ENCODE measurements at places on chromosomes 12 and 14.

GRCh38 chr12:49964849-49965624 is 3.4 kb downstream of the AQP5 start:
- no peak for DNase-seq

DNA sequence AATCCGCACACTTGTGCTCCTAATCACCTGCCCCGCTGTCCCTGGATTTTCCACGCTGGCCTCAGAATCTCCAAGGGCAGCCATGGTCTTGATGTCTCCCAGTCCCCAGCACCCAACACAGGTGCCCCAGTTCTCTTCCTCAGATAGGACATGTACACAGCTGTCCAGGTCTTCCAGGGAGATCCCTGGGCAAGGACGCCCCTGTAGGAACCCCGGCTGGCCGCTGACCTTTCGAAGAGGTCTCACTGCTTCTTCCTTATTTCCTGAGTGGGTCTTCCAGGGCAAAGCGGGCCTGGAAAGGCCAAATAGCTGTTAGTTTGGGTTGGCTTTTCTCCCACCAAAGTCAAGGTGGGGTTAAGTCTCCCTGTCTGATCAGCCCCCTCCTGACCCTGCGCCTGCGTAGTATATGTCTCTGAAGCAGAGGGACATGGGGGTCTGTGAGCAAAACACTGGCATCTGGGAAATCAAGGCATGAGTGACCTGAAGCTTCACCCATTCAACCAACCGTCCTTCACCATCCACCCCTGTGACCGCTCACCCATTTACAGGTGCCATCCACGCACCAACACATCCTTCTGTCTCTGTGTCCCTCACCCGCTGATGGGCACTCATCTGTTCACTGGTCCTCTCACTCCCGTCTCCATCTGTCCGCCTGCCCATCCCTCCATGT is 4.6 kb downstream of the BEGAIN start:
- DNase-seq: no peak

DNA sequence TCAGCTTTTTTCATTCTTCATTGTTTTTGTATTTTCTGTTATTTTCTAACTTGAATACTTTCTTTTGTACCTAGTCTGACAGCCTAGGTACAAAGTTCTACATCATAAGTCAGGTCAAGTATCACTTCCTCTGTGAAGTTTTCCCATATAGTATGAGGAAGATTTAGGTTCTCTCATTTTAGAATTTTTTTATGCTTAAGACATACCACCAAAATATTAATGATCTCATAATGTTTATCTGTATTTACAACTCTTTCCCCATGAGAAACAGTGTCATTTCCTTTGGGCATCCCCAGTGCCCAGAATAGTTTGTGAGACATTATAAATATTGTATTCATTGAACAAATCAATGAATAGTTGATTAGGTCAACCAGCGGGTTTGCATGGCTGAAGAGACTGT is 3.1 kb upstream of the ATF7IP start:
- no peak for DNase-seq

- peak; percentile 59 for DNase-seq
Measured at GRCh38 chr14:22664261-22664660, 20.1 kb upstream of the OR6J1 start.

DNA sequence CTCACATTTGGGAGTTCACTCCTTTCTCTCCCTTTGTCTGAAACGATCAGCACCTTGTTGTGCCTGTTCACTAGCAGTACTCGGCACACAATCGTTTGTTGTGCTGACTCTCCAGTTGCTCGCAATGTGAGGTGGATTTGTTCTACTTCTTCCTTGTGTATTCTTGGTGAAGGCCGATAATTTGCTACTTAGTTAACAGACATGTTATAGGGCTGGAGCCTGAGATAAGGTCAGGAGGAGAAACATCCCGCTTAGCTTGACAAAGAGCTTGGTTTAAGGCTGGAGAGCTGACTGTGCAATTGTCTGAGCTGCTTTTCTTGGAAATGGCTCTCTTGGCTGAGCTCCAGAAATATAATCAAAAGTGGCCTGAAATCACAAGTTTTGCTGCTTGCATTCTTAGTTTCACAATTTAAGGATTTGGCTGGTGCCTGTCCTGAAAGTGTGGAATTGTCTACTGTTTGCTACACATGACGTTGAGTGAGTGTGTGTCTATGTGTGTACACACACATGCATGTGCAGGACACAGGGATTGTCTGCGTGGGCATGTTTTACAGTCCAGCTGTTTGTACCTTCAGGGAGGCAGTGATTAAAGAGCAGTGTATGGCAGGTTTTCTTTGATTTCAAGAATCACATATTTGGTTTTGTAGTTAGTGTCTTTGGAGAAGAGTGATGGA is 77.7 kb downstream of the ARF6 start:
- DNase-seq: no peak

DNA sequence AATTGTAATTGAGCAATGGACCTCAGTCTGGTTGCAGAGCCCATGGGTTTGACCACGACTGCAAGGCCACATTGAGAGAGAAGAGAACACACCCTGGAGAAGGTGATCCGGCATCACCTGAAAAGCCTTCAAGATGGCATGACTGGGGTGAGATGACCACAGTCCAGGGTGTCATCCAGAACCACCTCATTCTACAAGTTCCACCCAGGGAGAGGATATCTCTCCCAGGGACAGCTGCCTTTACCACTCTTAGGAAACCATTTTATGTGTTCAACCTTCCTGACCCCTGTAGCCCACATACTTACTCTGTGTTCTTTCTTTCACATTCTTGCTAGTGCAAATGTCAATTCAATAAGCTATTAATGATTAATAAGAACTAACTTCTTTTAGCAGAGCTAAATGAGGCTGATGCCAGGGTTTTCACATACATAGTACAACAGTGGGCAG is 43.4 kb upstream of the CPM start:
- no peak for DNase-seq

DNA sequence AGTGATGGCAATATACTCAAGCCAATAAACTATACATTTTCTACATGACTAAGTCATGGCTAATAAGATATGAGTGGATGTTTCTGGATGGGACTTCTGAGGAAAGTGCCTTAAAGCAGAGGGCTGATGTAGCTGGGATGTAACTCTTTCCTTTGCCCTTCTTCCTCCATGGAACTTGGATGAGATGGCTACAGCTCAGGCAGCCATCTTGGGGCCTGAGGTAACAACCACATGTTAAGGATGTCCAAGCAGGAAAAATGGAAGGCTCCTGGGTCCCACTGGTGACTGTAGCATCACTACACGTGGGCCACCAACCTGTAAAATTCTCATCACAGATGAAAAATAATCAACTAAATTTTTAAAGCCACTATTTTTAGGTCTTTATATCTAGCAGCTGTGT is 54.4 kb upstream of the GRIP1 start:
- no peak for DNase-seq

- DNase-seq: peak; percentile 10
Measured at GRCh38 chr12:43836475-43836989, 651 bp downstream of the TMEM117 start.

DNA sequence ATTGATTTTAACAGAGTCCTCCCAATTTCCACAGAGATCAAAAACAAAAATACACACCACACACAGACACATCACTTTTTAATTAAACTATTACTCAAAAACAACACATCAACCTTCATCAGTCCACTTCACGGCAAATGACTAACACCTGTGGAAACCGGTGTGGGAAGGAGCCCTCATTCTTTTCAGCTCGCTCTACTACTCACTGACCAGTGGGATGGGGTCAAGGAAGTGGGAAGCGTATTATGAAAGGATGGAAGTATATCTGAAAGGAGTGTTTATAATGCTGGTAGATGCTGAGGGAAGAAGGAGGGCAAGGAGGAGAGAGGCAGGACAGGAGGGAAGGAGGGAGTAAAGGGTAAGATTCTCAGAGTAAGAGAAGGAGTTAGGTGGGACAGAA is 156.5 kb downstream of the EPS8 start:
- no peak for DNase-seq

DNA sequence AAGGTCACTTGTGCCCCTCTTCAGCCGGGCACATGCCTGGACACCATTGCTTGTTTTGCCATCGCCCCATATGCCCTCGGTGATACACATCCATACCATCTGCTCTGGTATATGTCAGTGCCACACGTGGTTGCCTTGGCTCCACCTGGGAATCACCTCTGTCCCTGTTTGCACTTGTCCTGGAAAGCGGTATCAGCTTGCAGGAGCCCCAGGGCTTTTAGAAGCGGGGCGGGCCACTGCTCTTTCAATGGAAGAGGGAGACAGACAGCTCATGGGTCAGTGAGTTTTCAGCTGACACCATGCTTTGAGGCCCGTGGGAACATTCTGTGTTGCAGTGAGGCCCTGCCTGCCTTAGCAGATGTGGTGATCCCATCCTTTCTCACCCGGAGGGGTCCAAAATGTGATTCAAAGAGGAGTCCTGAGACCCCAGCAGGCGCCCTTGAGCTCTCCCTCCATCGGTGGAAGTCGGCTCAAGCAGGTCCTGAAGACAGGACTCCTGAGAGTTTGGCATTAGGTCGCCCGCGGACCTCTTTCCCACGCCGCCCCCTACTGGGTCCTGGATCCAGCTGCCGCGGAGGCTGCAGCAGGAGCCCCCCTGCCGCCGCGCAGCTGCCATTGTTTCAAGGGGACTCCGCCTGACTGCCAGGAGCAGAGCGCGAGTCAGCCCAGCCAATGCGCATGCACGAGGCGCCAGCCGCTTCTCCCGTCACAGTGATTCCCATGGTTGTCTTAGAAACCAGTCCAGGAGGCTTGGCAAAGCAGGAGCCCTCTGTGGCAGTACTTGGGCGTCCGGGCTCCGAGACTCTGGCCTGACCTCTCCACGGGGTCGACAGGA is 773.2 kb upstream of the ALG10B start:
- DNase-seq: no peak

GRCh38 chr12:4273652-4274395 is at the start of gene CCND2:
TSS of gene CCND2 (plus strand) at chr12:4273762. CDS start at chr12:4274041, 279 bp downstream.
- peak; percentile 20 for DNase-seq

- no peak for DNase-seq
Measured at GRCh38 chr12:130965214-130965613, 11.5 kb downstream of the ADGRD1 start.

GRCh38 chr14:91373591-91374254 is 43.9 kb downstream of the CCDC88C start:
- peak; percentile 50 for DNase-seq

DNA sequence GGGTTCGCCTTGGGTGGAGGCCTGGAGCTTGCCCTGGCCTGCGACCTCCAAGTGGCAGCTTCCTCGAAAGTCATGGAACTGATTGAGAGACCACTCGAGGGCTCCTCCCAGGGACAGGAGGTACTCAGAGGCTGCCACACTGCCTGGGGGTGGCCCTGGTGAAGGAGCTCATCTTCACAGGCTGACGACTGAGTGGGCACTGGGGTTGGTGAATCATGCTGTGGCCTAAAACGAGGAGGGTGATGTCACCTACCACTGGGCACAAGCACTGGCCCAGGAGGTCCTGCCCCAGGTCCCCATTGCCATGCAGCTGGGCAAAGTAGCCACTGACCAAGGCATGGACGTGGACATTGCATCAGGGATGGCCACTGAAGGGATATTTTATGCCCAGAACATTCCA is 32.1 kb downstream of the ITPR2 start:
- DNase-seq: no peak

DNA sequence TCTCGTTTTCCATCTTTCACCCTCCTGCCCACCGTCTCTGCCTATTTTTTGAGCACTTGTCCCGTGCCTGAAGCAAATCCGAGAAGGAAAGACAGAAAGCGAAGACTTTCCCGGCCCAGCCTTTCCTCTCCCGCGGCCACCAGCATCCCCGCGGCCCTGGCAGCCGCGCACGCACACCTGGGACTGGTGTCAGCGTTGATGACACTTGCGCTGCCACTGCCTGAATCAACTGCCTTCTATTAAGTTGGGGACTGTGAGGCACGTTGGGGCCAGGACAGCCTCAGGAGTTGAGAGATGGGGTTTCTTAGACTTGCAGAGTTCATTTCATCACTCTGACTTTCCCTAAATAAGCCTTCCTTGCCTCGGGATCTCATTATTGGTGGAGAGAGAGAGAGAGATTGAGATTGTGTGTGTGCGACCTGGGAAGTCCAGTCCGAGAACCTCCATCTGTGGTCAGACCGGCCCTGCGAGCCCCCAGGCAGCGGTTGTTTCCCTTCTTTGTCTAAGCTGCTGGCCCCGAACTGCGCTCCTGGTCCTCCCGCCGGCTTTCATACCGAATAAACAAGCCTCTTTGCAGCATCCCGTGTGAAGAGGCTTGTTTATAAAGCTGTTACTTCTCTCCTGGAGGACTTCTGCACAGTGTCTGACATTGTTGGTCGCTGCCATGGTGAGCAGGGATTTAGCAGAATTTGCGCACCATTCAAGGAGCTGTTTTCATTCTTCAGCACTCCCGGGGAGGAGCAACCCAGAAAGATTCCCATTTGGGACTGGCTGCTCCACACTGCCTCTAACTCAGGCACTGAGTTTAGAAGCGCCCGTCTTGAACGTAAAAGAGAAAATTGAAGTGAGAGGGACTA is 1.5 kb downstream of the PDZRN4 start:
- no peak for DNase-seq

DNA sequence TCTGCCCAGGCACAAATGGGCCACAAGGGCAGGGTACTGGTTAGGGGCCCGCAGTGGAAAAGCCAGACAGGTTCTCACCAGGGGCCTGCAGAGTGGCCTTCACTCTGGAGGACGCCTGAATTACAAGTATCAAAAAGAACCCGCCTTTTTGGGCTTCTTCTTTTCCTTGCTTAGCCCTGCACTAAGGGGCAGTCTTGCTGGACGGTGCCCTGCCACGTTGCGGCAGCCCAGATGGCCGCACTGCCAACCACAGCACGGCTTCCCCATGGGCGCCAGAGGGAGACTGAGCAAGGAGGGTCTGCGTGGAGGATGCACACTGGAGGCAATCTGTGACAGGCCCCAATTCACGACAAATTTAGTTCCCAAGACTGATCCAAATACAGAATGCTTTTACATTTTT is 18.3 kb upstream of the CDK2AP1 start:
- DNase-seq: no peak

- peak; percentile 61 for DNase-seq
Measured at GRCh38 chr12:25950329-25951115, 8.0 kb upstream of the RASSF8 start.

DNA sequence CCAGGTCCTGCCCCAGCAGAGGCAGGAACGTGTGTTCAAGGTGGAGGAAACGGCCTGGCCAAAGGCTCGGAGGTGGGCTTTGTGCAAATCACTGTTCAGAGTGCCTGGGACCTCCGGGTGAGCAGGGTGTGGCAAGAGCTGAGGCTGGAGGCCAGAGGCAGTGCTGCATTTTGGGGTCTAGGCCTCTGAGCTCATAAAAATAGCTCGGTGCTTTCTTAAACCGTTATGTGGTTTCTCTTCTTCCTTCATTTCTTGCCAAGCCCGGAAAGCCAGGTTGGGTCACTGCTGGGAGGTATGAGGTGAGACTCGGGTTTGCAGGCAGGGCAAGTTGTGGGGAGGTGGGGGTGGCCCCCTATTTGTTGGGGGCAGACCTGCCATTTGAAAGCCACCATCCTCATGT is 178.8 kb upstream of the MYL2 start:
- no peak for DNase-seq

DNA sequence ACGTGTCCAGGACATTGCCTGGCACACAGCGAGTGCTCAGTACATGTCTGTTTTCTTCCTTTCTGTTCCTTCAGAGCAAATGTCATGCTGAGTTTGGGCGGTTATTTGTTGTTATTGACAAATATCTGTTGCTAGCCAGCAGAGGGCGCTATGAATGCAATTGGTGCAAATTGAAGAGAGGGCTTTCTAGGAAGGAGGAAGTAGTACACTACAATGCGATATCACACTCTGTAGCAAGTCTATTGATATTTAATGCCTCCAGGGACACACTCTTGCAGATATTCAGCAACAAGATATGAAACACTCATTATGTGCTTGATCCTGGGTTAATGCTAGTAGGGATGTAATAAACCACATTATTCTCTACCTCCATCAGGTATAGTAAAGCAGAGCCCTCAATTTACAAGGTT is 267.3 kb upstream of the SRRM4 start:
- DNase-seq: no peak

- DNase-seq: no peak
Measured at GRCh38 chr12:62711631-62712241, 223.2 kb downstream of the PPM1H start.

- DNase-seq: no peak
Measured at GRCh38 chr14:87935886-87936285, 57.1 kb downstream of the GALC start.
